Skin of body (tissue), 3 donors: ENCODE measurements at places on chromosomes 11 and 22. TPM values are rescaled to one million over a fixed set of nuclear protein-coding genes. Genes with fewer than 3 reads are reported as not detected.

The TSPAN32 gene
- 1.2 TPM for total RNA-seq

The SCUBE2 gene
- 15.7 TPM for total RNA-seq

The BTG4 gene
- not detected for total RNA-seq

The FZD4 gene
- total RNA-seq: 41.4 TPM

The NECTIN1 gene
- 29.9 TPM for total RNA-seq

The GDPD4 gene
- total RNA-seq: 0.39 TPM

The OOSP3 gene
- total RNA-seq: not detected

The TESMIN gene
- 1.1 TPM for total RNA-seq

The MUC15 gene
- total RNA-seq: 19.5 TPM

The VSIG2 gene
- total RNA-seq: 0.20 TPM

The SEC14L6 gene
- 18.4 TPM for total RNA-seq

The GAL3ST1 gene
- total RNA-seq: 0.39 TPM
